Aorta (tissue), 5 donors: ENCODE measurements at places on chromosomes 12 and 14. TPM values are rescaled to one million over a fixed set of nuclear protein-coding genes. Genes with fewer than 3 reads are reported as not detected.

SVOP gene
- total RNA-seq, result not detected

DNA sequence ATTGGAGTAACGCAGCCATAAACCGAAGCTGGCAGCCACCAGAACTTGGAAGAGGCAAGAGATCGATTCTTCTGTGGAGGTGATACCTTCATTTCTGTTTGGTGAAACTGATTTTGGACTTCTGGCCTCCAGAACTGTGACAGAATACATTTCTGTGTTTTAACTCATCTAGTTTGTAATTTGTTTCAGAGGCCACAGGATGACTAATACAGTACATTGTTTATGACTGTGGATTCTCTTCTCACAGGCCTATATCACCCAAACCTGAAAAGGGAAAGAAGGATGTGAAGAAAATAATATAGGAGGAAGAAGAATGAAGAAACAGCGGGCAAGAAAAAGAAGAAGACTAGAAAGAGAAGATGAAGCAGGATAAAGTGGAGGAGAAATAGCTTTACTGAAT, 263.8 kb upstream of the DIO2 start:
- H3K36me3 ChIP-seq, result no peaks in the 10 kb centered on the region
- no peak overlapping the region for H3K4me3 ChIP-seq
- H3K27ac ChIP-seq, result no peak overlapping the region
- H3K27me3 ChIP-seq, result no peaks in the 10 kb centered on the region

DNA sequence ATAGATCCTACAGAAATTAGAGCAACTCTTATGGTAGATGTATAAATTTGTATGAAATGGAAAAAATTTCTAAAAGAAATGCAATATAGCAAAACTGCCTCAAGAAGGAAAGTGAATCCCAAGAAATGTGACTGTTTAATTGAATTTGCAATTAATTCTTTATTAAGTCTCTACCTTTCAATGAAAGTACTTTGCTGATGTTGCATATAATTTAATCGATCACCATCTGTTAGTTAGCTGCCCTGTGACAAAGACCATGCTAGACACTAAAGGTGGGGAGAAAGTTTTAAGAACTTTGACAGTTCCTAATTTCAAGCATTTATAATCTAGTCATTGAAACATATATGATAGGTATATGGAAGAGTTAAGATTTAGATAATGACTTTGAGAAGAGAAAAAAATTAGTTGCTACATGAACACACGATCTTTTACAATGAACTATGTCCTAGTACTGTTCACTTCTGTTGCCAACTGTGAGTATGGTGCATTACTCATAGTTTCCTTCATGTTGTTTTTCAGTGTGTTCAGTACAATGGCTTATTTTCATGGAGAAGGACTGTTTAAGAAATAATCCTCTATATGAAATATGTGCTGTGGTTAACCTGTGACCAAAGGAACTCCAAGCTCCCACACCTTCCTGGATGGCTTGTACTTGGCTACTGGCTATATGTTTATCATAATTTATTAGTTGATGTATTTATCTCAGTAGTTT, 128.4 kb downstream of the METTL25 start:
- no peak for DNase-seq
- H3K27me3 ChIP-seq, result no peaks in the 10 kb centered on the region
- H3K4me1 ChIP-seq, result no peaks in the 10 kb centered on the region
- no peak overlapping the region for H3K27ac ChIP-seq
- no peak overlapping the region for H3K4me3 ChIP-seq

DIABLO gene
- 28.7 TPM for total RNA-seq

DNA sequence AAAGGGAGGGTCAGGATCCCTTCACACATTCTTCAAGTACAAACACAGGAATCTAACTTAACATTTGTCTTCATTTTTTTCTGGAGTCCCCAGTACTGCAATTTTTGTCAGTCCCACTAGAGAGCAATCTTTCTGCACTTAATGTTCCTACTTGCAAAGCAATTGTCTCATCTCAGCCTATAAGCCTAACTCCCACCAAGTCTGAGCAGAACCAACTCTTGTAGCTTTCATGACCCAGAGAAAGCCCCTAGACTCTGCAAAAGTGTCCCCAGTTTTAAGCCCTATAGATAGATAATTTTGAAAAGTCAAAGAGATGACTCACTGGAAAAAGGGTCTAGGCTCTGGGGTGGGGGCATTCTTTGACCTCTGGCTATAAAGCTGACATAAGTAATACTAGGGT, 1.8 kb upstream of the ZBTB39 start:
- no peaks in the 10 kb centered on the region for H3K36me3 ChIP-seq
- no peaks in the 10 kb centered on the region for H3K27me3 ChIP-seq
- no peak overlapping the region for H3K27ac ChIP-seq
- no peak for DNase-seq
- no peak overlapping the region for H3K4me3 ChIP-seq

- no peaks in the 10 kb centered on the region for H3K27me3 ChIP-seq
- H3K27ac ChIP-seq, result no peak overlapping the region
- no peaks in the 10 kb centered on the region for H3K4me1 ChIP-seq
- DNase-seq, result no peak
- H3K36me3 ChIP-seq, result no peaks in the 10 kb centered on the region
These were observed 392.0 kb downstream of the FUT8 start for GRCh38 chr14:65804439-65805112.

DNA sequence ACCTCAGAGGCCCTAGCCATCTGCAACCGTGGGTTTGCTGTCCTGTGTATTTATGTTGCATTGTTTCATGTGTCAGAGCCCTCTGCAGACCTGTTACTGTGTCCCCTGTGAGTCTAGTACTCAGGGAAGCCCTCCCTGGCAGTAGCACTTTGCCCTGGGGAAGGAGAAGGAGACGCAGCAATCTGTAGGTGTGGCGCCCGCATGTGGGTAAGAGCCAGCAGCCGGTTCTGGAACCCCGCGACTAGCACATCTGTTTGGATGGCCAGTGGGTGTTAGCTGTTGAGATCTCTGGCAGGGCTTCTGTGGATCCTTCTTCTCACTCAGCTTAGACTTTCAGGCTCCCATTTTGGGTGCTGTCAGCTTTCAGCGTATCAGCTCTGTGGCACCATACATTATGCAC, 57.0 kb downstream of the TECPR2 start:
- no peaks in the 10 kb centered on the region for H3K4me1 ChIP-seq
- DNase-seq, result no peak

FGF23 gene
- total RNA-seq, result not detected

GRCh38 chr12:57215668-57216013, 953 bp upstream of the NXPH4 start:
- H3K27ac ChIP-seq, result no peak overlapping the region
- H3K4me1 ChIP-seq, result no peaks in the 10 kb centered on the region
- H3K27me3 ChIP-seq, result no peaks in the 10 kb centered on the region
- no peaks in the 10 kb centered on the region for H3K36me3 ChIP-seq

PTHLH gene
- total RNA-seq, result 4.5 TPM

HCAR2 gene
- total RNA-seq, result 0.29 TPM

CCDC63 gene
- not detected for total RNA-seq

GRCh38 chr12:68919581-68920239, 13.3 kb downstream of the CPM start:
- DNase-seq, result no peak
- no peaks in the 10 kb centered on the region for H3K36me3 ChIP-seq
- H3K27me3 ChIP-seq, result no peaks in the 10 kb centered on the region
- no peak overlapping the region for H3K4me3 ChIP-seq
- no peak overlapping the region for H3K27ac ChIP-seq
- no peaks in the 10 kb centered on the region for H3K4me1 ChIP-seq

EEF1AKMT3 gene
- total RNA-seq, result 8.4 TPM
